ENCODE measurements at places on chromosomes 1 and 21. TPM values are rescaled to one million over a fixed set of nuclear protein-coding genes. Genes with fewer than 3 reads are reported as not detected.

GRCh38 chr1:1020415-1021009, 592 bp downstream of the AGRN start:
- no peak for DNase-seq

- no peak for DNase-seq
Observed at GRCh38 chr1:60895701-60896100, 186.7 kb upstream of the NFIA start.

The ADCY10 gene
- 0.35 TPM for total RNA-seq

DNA sequence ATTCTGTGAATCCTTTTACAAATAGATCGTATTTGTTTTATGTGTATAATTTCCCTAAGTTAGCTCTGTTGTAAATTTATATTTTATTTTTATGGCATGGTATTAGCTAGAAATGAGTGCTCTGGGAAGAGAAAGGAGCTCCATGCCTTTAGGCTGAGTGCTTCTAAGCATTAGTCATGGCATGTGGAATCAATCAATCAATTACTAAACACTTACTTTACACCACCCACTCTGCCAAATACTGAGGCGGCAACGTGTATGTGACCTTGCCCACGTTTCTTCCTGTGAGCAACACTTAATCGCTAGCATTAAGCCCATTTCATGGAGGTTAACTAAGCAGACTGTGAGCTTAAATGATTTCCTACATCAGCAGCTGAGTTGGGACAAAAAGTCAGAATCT, 7.2 kb upstream of the BECN2 start:
- peak; percentile 42 for DNase-seq

The CCDC24 gene
- total RNA-seq: 4.8 TPM

The ELAPOR1 gene
- 0.58 TPM for total RNA-seq
